ENCODE measurements at places on chromosomes 11 and 22.
A peak's percentile ranks its signal among the peaks of the same experiment; 100 is the strongest.

DNA sequence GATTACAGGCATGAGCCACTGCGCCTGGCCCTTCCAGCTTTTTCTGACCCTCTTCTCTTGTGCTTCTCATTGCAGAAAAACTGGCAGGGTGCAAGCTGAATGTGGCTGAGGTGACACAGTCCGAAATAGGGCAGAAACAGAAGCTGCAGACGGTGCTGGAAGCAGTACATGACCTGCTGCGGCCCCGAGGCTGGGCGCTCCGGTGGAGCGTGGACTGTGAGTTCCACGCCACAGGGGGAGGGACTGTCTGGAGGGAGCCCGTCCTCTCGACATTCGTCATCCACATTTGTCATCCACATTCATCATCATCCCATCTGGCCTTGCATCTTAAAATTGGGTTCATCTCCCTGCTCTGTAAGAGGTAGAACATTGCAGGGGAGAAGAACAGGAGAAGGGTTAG lies 49.3 kb upstream of the PARVG start:
- DNase-seq: no peak

DNA sequence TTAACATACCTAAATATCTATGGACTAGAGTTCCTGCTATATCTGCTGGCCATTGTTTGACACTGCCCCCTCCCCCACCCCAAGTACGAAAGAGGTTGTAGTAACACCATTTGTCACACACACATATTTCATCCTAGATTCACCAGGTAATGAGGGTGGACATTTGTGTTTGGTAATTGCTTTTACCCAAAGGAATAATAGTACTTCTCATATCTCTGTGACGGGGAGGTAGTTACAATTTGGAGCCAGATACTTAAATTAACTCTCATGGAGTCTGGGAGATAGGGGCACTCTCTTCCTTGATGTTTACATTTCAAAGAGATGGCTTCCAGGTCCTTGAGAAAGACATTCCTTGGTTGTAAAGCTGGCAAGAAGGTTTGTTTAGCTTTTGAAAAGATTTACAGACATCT lies 38.7 kb downstream of the REXO2 start:
- no peak for DNase-seq

- DNase-seq: no peak
Observed at GRCh38 chr11:42243385-42243784, 783.9 kb upstream of the LRRC4C start.

- DNase-seq: no peak
Observed at GRCh38 chr11:120340529-120340928, 4.3 kb downstream of the ARHGEF12 start.

DNA sequence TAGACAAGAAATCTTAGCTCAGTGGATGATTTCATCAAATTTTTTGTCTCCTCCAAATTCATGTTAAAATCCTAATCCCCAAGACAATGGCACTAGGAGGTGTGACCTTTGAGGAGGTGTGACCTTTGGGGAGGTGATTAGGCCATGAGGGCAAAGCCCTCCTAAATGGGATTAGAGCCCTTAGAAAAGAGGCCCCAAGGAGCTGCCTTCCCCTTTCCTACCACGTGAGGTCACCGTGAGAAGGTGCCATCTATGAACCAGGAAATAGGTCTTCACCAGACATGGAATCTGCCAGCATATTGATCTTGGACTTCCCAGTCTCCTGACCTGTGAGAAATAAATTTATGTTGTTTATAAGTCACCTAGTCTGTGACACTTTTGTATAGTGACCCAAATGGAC lies 138.7 kb downstream of the TRIM29 start:
- DNase-seq: no peak

DNA sequence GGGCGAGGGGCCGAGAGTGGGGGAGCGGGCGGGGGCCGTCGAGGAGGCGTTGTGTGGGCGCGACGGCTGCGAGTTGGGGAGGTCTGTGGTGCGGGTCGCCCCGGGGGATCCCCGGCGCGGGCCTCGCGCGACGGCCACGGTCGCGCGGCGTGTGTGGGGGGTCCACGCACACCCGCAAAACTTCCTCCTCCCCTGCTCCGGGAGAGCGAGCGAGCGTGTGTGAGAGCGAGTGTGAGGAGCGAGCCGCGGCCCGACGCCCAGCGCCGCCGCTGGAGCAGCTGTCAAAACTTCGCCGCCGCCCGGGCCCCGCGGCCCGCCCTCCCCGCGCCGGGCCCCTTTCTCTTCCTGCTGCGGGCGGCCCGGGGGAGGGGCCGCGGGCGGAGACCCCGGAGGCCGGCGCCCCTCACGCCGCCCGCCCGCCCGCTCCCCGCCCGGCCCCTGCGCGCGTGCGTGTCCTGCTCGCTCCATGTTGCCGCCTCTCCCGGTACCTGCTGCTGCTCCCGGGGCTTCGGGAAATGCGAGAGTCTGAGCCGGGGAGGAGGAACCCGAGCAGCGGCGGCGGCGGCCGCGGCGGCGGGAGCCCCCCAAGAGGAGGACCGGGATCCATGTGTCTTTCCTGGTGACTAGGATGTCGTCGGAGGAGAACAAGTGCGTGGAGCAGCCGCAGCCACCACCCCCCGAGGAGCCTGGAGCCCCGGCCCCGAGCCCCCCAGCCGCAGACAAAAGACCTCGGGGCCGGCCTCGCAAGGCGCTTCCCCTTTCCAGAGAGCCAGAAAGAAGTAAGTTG lies 9.0 kb upstream of the CCT8L2 start:
- no peak for DNase-seq

GRCh38 chr11:92227959-92228935 lies 3.6 kb downstream of the FAT3 start:
- no peak for DNase-seq

GRCh38 chr11:128720522-128720985 lies 26.7 kb downstream of the FLI1 start:
- DNase-seq: peak; percentile 42

GRCh38 chr11:10397226-10397987 lies 57.7 kb upstream of the AMPD3 start:
- DNase-seq: no peak

DNA sequence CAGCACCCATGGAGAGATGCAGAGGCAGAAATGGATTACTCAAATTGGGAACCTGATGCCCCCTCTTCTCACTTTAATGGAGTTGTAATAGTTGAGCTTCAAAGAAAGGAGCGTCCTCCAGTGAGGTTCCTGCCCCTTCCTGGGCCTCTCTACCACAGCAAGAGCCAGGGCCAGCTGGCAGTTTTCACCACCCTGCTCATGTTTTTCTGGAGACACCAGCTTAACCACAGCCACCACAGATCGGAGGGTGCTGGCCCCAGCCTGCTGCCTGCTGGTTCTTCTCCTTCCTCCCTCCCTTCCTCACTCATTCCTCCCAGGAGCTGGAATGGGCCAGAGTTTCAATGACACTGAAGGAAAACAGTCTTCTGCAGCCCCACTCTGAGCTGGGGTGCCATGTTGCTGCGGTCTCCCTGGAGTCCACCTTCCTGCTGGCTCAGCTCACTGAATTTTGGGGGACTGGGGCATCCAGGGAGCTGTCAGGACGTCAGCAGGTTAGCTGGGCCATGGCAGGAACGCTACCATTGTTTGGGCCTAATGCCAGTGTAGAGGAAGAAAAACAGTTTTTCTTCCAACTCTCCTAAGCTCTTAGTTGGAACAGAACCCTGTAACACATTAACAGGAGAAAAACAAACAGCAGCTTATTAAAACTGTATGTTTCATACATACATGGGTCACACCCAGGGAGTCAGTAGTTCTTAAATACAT lies 57.7 kb downstream of the TRAF6 start:
- DNase-seq: no peak

DNA sequence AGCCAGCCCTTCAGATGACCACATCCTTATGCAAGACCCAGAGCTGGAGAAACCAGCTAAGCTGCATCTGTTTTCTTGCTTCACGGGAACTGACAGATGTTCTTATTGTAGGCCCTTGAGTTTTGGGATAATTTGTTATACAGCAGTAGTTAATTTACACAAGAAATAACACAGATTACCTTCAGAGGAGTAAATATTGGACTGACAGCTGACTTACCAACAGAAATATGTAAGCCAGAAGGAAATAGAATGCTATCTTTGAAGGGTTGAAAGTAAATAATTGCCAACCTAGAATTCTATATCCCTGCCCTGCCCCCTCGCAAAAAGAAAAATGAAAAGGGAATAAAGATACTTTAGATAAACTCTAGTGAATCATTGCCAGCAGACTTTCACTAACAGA lies 124.1 kb downstream of the WNT7B start:
- DNase-seq: no peak

GRCh38 chr11:17828311-17828751 lies 93.8 kb downstream of the KCNC1 start:
- no peak for DNase-seq

GRCh38 chr22:37345863-37346504 lies 63.7 kb downstream of the CYTH4 start:
- DNase-seq: no peak

DNA sequence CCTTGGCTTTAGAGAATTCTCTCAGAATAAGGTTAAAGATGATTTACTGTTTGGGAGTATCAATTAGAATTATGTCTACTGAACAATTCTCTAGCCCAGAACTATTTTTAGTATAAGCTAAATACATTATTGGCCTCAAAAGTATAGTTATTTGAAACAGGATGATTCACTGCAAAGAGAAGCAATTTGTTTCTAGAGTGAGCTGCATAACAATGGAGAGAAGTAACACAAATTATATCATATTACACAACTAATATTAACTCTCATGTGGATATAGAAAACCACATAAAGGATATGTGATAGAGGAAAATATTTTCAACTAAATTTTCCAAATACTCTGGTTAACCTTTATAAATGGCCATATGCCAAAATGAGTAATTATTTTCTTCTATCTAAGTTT lies 24.9 kb downstream of the PGM2L1 start:
- DNase-seq: no peak

DNA sequence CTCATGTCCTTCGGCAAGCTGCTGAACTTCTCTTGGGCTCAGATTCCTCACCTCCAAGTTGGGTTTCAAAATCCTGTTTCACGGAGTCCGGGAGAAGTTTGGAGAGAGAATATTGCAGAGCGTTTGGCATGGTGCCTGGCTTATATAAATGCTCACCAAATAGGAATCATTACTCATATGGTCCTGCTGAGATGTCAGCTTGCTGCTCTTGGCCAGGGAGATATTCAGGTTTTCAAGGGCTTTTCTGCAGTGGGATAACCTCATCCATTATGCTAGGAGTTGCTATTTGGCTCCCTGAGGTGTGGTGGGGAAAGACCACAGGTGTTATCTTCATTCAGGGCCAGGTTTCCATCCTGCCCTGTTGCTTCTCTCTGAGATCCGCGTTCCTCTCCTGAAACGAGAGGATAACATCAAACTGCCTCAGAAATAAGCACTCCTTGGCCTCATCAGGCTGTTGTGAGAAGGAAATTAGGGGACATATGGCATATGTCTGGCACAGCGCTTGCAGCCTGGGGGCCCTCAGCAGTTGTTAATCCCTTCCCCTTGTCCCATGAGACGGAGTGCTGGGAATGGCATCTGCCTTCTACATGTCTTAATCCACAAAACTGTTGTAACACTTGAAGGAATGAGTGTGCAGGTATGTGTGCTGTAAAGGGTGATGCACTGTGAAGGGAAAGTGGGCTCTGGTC lies 29.9 kb upstream of the ACER3 start:
- no peak for DNase-seq
